SJCRH30 (cell line): ENCODE measurements at places on chromosomes 11 and 22.
A peak's percentile ranks its signal among the peaks of the same experiment; 100 is the strongest.

GRCh38 chr22:31695423-31695822 lies 33.4 kb upstream of the PISD start:
- no peak overlapping the region for H3K4me3 ChIP-seq
- no peak overlapping the region for H3K27ac ChIP-seq
- H3K36me3 ChIP-seq = peaks cover 26% of the 10 kb centered on the region
- no peak for DNase-seq
- no peaks in the 10 kb centered on the region for H3K4me1 ChIP-seq

- no peaks in the 10 kb centered on the region for H3K4me1 ChIP-seq
- H3K36me3 ChIP-seq = no peaks in the 10 kb centered on the region
- no peak overlapping the region for H3K4me3 ChIP-seq
- H3K27me3 ChIP-seq = peaks cover 6% of the 10 kb centered on the region; the same call in 1 of the 2 replicates
- DNase-seq = peak; percentile 54
Observed at GRCh38 chr22:46367707-46368191, 32.2 kb downstream of the TRMU start.

- peaks cover 8% of the 10 kb centered on the region for H3K27me3 ChIP-seq
- peak overlapping the region; percentile 61 for H3K4me3 ChIP-seq
- H3K27ac ChIP-seq = 0 out of 2 replicates have a peak overlapping the region, but pooled peaks have one; percentile 2
- DNase-seq = peak; percentile 63
- H3K36me3 ChIP-seq = no peaks in the 10 kb centered on the region
Observed at GRCh38 chr11:34356913-34357700, 703 bp downstream of the ABTB2 start.

GRCh38 chr22:23820748-23821211 lies 18.0 kb downstream of the DERL3 start:
- H3K36me3 ChIP-seq = peaks cover 85% of the 10 kb centered on the region
- no peak overlapping the region for H3K27ac ChIP-seq
- no peaks in the 10 kb centered on the region for H3K27me3 ChIP-seq
- DNase-seq = no peak
- H3K4me3 ChIP-seq = no peak overlapping the region
- no peaks in the 10 kb centered on the region for H3K4me1 ChIP-seq

DNA sequence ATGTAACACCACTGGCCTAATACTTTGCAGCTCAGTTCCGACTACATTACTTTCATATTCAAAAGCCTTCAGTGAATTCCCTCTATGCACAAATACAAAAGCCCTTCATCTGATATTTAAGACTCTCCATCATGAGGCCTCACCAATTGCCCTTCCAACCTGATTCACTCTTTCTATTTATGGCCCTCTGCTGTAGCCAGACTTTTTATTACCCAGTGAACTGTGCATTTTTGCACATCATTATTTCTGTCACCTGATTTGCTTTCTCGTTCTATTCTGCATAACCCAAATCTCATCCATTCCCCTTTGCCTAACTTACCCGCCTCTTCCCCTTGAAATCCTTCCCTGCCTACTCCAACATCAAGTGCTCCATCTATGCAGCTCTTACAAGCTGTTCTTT lies 78.3 kb downstream of the BBOX1 start:
- H3K4me3 ChIP-seq = no peak overlapping the region
- H3K27me3 ChIP-seq = no peaks in the 10 kb centered on the region
- no peaks in the 10 kb centered on the region for H3K36me3 ChIP-seq
- H3K4me1 ChIP-seq = no peaks in the 10 kb centered on the region
- no peak overlapping the region for H3K27ac ChIP-seq
- DNase-seq = no peak

GRCh38 chr22:35172442-35172841 lies 84.9 kb upstream of the HMGXB4 start:
- H3K27me3 ChIP-seq = no peaks in the 10 kb centered on the region
- H3K27ac ChIP-seq = no peak overlapping the region
- DNase-seq = no peak
- no peaks in the 10 kb centered on the region for H3K36me3 ChIP-seq
- no peak overlapping the region for H3K4me3 ChIP-seq
- H3K4me1 ChIP-seq = no peaks in the 10 kb centered on the region

- no peak overlapping the region for H3K27ac ChIP-seq
- H3K4me3 ChIP-seq = no peak overlapping the region
- H3K4me1 ChIP-seq = no peaks in the 10 kb centered on the region; the same call in 1 of the 2 replicates
- no peaks in the 10 kb centered on the region for H3K27me3 ChIP-seq
- no peak for DNase-seq
Observed at GRCh38 chr11:122165607-122166371, 49.8 kb upstream of the BLID start.

DNA sequence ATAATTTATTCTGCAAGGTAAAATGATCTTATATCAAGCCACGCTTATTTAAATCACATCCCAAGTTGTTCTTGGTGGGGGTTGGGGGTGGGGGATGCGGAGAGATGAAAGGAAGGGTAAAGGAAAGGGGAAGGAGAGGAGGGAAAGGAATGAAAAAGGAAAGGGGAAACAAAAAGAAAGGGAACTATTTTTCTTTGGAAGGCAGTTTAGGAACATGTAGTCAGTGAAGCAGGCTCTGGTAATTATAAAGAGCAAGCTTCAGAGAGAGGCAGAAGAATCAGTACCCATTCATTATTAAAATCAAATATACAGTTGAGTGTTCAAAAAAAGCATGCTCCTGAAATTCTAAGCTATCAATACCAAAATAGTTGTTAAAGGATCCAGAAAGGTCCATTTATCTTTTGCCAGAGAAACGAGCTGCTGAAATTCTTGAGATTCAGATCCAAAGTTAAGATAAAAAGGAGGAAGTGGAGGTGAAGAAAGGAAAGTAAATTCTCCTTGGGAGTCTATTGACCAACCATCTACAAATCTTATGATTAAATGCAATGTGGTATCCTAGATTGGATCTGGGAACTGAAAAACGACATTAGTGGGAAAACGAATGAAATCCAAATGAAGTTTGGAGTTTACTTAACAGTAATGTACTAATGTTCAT lies 107.4 kb downstream of the SGSM3 start:
- no peak overlapping the region for H3K27ac ChIP-seq
- no peak overlapping the region for H3K4me3 ChIP-seq
- no peaks in the 10 kb centered on the region for H3K36me3 ChIP-seq

- peaks cover 21% of the 10 kb centered on the region; the same call in 1 of the 2 replicates for H3K36me3 ChIP-seq
- DNase-seq = no peak
- no peak overlapping the region for H3K4me3 ChIP-seq
- H3K27me3 ChIP-seq = no peaks in the 10 kb centered on the region
- no peak overlapping the region for H3K27ac ChIP-seq
- H3K4me1 ChIP-seq = peaks cover 80% of the 10 kb centered on the region
Observed at GRCh38 chr11:64861227-64861975, 16.9 kb upstream of the CDC42BPG start.

DNA sequence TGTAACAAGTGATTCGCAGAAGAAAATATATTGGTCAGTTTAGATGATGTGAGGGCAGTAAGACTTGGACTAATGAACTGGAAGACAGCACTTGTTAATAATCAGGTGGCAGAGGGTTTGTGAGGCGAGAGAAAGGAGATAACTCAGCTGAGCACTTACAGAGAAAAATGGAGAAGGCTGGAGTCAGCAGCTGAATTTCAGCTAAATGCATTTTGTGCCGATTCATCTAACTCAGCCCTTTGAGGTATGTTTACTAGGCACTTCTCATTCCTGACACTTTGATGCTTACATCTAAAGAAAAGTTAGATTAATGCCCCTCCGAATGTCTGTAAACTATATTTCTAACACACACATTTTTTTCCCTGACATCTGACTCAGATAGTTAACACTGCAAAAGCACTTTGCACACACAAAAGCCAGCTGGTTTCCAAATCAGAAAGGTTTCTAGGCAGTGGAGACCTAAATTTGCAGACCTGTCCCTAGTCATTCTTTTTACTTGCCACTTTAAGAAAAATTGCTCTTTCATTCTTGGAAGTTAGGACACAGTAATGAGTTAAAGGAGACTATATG lies 859.5 kb upstream of the CCDC90B start:
- no peaks in the 10 kb centered on the region for H3K36me3 ChIP-seq
- DNase-seq = no peak
- H3K27ac ChIP-seq = no peak overlapping the region
- H3K27me3 ChIP-seq = no peaks in the 10 kb centered on the region
- H3K4me1 ChIP-seq = peaks cover 5% of the 10 kb centered on the region; the same call in 1 of the 2 replicates
